HuH-7.5 (cell line): ENCODE measurements at places on chromosomes 3 and 15.
A peak's percentile ranks its signal among the peaks of the same experiment; 100 is the strongest.

GRCh38 chr3:52454250-52454937 lies 553 bp upstream of the TNNC1 start:
- DNase-seq = no peak

DNA sequence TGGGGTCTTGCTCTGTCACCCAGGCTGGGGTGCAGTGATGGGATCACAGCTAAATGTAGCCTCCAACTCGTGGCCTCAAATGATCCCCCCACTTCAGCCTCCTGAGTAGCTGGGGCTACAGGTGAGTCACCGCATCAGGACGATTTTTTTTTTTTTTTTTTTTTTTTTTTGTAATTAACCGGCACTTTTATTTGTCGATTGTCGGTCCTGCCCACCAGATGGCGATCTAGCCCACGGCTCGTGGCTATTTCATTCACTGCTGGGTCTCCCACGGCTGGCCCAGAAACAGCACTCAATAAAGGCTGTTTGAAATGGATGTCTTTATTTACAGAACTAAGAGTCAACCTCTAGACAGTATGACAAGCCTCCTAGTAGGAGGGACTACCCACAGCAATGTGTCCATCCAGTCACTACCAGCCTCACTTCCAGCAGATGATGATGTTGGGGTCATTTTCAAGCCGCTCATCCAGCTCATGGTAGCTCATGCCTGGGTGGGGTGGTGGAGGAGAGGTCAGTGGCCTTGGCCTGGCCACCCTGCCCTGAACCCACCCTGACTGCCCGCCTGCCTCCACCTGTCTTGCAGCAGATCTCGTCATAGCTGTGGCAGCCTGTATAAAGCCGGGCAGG lies 1.8 kb upstream of the ZMYND10 start:
- DNase-seq = peak; percentile 71

DNA sequence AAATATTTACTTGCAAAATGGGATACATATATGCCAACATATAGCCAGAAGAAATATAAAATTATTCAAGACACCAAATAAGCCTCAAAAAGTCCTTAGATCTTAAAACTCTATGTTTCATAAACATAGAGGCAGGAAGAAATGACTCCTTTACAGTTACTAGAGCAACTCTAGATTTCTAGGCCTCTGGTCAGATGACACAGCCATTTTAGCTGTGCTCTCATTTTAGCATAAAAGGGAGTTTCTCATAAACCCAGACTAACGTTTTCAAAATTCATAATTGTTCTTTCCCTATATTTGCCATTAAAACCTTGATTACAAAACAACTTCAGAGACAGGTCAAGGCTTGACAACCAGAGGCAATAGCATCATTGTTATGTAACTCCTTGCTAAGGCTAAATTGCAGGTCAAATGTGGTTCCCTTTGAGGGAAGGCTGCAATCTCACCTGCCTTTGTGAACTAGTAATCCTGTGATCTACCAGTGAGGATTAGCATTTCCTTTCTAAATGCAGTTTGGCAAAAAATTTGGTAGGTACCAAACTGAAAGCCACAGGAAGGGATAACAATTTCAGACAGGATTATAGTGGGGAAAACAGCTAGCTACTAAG lies 8.2 kb downstream of the THOC7 start:
- no peak for DNase-seq

DNA sequence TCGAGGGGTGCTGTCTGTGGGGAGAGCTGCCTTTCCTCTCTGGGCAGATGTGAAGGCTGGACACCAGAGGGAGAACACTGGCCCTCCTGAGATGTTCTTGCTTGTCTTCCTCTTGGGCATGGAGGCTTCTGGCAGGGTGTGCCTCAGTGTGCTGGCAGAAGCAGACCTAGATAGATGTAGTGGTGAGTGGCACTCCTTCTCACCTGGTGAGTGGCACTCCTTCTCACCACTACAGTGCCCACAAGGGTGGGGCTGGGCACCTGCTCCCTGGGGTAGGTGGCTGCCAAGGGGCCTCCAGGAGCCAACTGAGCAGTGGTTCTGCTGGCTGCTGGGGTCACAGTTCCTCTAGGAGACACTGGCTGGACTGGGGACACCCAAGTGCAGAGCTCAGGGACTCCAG lies 18.7 kb downstream of the ACVR2B start:
- no peak for DNase-seq

DNA sequence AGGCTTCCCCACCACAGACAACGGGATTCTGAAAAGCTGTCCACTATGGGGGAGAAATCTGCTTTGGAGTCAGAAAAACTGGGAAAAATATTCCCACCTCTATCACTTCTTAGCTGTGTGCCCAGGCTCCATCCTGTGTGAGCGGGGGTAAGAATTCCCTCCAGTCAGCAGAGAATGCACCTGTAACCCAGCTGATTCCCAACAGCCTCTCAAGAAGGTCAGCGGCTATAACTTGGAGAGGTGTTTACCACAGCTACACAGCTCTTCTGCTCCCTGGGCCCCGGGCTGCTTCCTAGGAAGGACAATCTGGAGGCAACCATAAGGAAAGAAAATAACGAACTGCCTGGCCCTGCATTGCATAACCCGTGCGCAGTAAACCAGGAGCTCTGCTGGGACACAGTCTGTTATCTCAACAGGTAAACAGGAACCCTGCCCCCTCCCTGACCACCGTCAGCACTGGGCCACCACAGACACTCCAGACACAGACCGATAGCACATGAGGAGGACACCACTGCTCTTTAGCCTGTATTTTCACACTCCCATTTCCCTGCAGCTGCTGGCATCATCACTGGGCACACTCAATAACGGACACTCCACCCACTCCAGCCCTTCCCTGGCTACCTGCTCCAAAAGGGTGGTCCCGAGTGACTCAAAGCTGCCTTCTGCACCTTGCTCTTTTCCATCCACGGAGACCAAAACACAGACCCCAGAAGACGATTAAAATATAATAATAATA lies 2.1 kb downstream of the RAB43 start:
- DNase-seq = peak; percentile 85

DNA sequence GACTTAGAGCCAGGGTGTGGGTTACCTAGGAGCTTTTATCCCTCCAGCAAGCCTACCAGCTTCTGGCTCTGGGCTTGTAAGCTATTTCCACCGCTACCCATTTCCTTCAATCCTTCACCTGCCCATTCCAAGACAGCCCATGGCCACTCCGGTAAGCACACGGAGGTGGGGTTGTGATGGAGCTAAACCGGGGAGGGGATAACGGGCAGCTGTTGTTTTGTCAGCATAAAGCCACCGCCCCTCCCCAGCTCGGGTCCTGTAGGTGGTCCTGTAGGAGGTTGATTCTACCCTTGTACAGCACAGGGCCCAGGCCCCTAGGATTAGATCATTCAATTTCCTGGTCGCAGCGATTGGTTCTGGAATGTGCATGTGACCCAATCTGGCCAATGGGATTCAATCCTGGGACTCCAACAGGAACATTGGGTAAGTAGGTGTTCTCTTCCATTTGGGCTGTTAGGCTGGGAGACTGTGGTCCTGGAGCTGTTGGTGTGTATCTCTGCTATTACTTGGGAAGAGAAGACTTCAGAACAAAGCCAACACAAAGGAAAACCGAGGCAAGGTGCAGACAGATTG lies 150.6 kb downstream of the RAB11A start:
- no peak for DNase-seq

DNA sequence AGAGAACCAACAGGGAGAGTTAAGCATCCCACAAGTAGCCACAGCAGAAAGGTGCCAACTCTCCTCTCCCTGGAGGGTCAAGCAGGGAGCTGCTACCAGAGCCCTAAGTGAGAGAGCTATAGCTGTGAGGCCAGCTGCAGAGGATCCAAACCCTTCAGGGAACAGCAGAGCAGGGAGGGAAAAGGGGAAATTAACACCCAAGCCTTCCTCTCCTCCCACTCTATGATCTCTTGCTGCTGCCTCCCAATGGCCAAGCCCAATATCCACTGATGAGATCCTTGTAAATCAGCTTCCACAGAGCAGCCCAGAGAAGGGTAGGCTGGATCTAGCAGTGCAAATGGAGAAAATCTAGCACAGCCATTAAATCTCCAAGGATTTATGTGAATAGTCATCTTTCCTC lies 68.2 kb upstream of the THBS1 start:
- no peak for DNase-seq
